Left ventricle myocardium inferior (tissue), 1 donor: ENCODE measurements at places on chromosomes 3 and 15. TPM values are rescaled to one million over a fixed set of nuclear protein-coding genes. Genes with fewer than 3 reads are reported as not detected.

GRCh38 chr3:111972891-111973290 lies 5.9 kb upstream of the ABHD10 start:
- no peaks in the 10 kb centered on the region for H3K27me3 ChIP-seq
- peaks cover 34% of the 10 kb centered on the region for H3K36me3 ChIP-seq
- peak overlapping the region; percentile 71 for H3K27ac ChIP-seq

GRCh38 chr15:85584872-85585271 lies 204.5 kb downstream of the AKAP13 start:
- peak overlapping the region; percentile 93 for H3K27ac ChIP-seq
- peak overlapping the region; percentile 66 for H3K4me3 ChIP-seq
- no peak for DNase-seq
- H3K36me3 ChIP-seq: peaks cover 38% of the 10 kb centered on the region

DNA sequence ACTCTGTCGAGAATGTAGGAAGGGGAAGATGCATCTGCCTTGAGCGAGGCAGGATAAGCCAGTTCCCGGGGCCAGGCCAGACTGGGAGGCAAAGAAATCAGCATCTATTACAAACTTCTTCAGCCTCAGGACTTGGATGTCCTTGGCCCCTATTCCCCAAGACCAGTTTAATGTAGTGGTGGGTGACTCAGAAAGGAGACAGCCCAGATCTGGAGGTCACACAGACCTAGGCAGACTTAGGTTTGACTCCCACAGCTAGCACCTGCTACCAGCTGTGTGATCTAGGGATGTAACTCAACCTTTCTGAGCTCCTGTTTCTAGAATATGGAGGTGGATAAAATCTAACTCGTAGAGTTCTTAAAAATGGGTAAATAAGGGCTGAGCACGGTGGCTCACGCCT lies 409.5 kb upstream of the PROK2 start:
- no peak overlapping the region for H3K27ac ChIP-seq
- no peak for DNase-seq
- peaks cover 7% of the 10 kb centered on the region for H3K27me3 ChIP-seq
- H3K36me3 ChIP-seq: no peaks in the 10 kb centered on the region
- H3K4me3 ChIP-seq: no peak overlapping the region

DNA sequence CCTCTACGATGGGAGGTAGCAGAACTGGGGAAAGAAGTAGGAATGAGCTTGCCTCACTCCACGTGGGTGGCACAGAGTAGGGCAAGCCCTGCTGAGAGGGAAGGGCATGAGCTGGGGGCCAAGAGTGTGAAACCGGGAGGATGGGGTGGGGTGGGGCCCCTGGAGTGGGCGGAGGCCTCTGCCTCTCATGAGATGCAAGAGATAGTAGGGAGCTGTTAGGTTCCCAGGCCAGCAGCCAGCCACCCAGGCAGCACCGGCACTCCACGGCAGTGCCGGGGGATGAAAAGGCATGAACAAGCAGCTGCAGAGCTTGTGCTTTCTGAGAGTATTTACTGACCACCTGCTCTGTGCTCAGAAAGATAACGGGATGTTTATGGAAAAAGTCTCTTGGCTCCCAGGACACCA lies 24.4 kb upstream of the PLA2G4E start:
- no peaks in the 10 kb centered on the region for H3K36me3 ChIP-seq
- no peak overlapping the region for H3K27ac ChIP-seq
- H3K4me3 ChIP-seq: no peak overlapping the region

DNA sequence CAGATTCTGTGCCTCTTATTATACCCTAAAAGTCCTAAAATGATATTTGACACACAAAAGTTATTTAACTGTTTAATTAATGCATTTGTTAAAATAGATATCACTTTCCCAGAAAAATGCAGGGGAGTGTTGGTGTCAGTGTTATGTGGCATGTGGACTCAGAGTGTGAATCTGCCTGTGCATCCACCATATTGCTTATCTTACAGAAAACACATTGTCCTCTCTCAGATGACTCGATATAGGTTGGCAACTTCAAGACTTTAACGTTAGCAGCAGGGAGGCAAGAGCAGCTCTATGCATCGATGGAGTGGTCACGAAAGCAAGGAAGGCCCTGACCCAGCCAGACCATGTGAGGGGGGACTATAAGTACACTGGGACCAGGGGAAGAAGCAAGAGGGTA lies 165.4 kb upstream of the DCBLD2 start:
- H3K4me3 ChIP-seq: no peak overlapping the region
- no peak for DNase-seq
- H3K4me1 ChIP-seq: no peaks in the 10 kb centered on the region
- H3K36me3 ChIP-seq: no peaks in the 10 kb centered on the region
- no peak overlapping the region for H3K27ac ChIP-seq
- H3K27me3 ChIP-seq: no peaks in the 10 kb centered on the region

- no peak overlapping the region for H3K4me3 ChIP-seq
- no peaks in the 10 kb centered on the region for H3K36me3 ChIP-seq
- no peaks in the 10 kb centered on the region for H3K27me3 ChIP-seq
These were observed 28.6 kb upstream of the SEMA3F start for GRCh38 chr3:50126287-50127211.

DNA sequence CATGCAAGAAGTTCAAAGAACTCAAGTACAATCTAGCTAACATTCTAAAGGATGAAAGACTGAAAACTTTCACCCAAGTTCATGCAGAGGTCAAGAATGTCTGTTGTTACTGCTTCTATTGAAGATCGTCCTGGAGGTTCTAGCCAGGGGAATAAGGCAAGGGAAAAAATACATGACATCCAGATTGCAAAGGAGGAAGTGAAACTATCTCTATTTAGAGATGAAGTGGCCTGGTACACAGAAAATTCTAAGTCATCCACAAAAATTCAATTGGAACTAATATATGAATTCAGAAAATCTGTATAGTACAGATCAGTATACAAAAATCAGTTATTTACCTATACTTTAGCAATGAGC lies 693.0 kb downstream of the NR2F2 start:
- H3K27me3 ChIP-seq: no peaks in the 10 kb centered on the region
- DNase-seq: no peak
- no peak overlapping the region for H3K27ac ChIP-seq
- no peaks in the 10 kb centered on the region for H3K4me1 ChIP-seq

GRCh38 chr15:55627730-55628368 lies 39.7 kb upstream of the PYGO1 start:
- H3K4me3 ChIP-seq: no peak overlapping the region
- no peak overlapping the region for H3K27ac ChIP-seq
- H3K27me3 ChIP-seq: no peaks in the 10 kb centered on the region
- no peaks in the 10 kb centered on the region for H3K4me1 ChIP-seq
- DNase-seq: no peak
- H3K36me3 ChIP-seq: no peaks in the 10 kb centered on the region

PAQR5 gene
- 0.63 TPM for total RNA-seq

RTP3 gene
- not detected for total RNA-seq

TEX55 gene
- total RNA-seq: not detected

PRTG gene
- total RNA-seq: 0.69 TPM

ZNF774 gene
- 4.7 TPM for total RNA-seq

TBCCD1 gene
- 6.2 TPM for total RNA-seq
